DMS79 (cell line): ENCODE measurements at places on chromosomes 16 and 17.

- no peak for DNase-seq
These were observed 483.1 kb upstream of the PSMD7 start for GRCh38 chr16:73813527-73813926.

GRCh38 chr17:47735139-47735464 is 2.1 kb downstream of the TBX21 start:
- no peak for DNase-seq

- DNase-seq: no peak
These were observed 52.6 kb upstream of the MAP3K14 start for GRCh38 chr17:45369421-45369820.

DNA sequence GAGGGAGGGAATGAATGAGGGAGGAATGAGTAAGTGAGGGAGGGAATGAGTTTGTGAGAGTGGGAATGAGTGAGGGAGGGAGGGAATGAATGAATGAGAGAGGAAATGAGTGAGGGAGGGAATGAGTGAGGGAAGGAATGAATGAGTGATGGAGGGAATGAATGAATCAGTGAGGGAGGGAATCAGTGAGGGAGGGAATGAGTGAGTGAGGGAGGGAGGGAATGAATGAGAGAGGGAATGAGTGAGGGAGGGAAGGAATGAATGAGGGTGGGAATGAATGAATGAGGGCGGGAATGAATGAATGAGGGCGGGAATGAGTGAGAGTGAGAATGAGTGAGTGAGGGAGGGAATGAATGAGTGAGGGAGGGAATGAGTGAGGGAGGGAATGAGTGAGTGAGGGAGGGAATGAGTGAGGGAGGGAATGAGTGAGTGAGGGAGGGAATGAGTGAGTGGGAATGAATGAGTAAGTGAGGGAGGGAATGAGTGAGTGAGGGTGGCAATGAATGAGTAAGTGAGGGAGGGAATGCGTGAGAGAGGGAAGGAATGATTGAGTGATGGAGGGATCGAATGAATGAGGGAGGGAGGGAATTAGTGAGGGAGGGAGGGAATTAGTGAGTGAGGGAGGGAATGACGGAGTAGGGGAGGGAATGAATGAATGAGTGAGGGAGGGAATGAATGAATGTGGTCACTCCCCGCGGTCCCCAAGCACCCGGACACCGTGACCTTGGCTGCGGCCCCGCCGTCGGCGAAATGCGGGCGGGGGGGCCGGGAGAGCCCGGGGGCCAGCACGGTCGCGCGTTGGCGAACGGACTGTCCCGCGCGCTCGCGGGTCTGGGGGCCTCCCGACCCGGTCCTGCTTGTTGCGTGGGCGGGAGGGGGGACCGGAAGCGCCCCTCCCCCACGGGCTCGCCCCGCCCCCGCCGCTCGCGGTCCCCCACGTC is 1.1 kb upstream of the UBE2I start:
- no peak for DNase-seq

DNA sequence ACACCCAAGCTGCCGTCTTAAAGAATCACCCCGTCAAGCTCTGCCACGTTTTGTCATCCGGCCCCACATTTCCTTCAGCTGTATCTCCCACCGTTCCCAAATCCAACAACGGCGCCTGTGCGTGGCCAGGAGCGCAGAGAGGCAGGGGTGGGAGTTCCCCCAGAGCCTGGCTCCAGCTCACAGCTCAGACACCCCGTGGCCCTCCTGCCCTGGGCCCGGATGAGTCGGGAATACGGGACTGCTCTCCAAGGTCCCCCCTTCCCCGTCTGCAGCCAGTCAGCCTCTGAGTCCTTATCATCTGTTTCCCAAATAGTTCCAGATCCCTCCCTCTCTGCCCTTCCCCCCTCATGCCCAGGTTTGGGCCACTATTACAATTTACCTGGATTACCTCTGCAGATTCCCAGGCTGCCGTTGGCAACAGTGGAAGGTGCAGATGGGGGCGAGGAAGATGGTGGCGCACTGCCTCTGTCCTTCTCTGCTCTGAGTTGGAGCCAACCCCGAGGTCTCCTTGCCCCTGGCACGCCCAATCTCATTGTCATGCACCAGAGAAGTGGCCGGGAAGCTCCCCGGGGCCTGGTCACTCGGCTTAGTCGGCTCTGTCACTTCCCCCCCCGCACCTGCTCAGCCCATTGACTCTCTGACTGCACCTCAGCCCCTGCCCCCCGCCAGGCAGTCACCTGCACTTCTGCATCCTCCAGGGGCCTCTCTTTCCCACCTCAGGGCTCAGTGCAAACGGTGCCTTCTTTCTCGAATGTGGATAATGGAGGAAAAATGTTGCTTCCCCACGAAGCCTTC is 18.3 kb upstream of the RPTOR start:
- DNase-seq: no peak

- no peak for DNase-seq
These were observed 55.5 kb downstream of the SYT17 start for GRCh38 chr16:19223235-19224170.
